ENCODE measurements at places on chromosomes 12 and 14.

GRCh38 chr14:22225516-22226140 is 363.4 kb downstream of the DAD1 start:
- DNase-seq, result no peak

GRCh38 chr12:100824476-100824875 is 29.9 kb downstream of the ANO4 start:
- DNase-seq, result no peak

- no peak for DNase-seq
Measured at GRCh38 chr14:63752449-63753169, 24.7 kb upstream of the SGPP1 start.

DNA sequence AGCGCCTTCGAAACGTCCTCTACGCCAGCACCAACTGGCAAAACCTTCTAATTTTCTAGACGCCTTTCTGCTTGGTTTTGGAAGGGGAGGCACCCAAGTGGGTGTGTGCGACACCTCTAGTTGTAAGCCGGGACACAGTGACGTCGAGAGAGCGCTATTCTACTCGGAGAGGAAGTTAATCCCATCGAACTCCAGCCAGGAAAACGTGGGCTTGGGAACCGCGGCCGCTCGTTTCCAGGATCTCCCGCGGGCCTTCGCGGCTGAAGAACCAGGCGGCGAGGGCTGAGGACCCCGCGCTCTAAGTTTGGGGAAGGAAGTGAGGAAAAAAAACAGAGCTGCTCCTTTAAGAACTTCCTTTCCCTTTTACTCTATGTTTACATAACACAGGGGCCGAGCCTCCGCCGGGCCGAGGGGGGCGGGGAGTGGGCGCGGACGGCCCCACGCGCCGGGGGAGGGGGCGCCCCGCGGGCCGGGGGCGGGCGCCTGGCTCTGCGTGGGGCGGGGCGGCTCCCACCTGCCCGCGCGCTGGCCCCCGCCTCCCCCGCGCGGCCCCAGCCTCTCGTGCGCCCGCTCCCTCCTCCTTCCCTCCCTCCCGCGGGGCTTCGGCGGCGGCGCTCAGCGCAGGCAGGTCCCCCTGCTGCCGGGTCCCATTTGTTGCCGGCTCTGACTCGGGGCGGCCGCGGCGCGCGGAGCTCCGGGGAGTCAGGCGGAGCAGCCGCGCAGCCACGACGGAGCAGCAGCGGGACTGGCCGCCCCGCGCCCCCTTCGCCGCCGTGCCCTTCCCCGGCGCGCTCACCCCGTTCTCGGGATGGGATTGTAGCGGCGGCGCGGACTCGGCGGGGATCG is at the start of gene PELI2:
PELI2 (plus strand) TSS at position 647 of the 846 bp plus-strand sequence. CDS start 250 bp downstream, outside the sequence.
- DNase-seq, result peak; percentile 81

DNA sequence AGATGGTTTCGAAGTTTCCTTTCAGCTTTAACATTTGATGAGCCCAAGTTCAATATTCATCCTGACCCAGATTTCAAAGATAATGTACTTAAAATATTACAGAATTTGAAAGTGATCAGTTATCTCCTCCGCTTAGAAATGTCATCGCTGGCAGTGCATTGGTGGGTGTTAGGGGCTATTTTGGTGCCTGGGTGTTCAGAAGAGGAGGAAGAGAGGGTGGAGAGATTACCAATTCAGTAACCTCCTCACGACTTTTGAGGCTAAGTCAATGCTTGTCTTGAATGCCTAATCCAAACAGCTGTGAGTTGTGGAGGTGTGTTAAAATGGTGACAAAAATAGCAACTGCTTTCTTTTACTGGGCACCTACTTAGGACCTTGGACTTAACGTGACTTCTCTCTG is 13.8 kb upstream of the DGLUCY start:
- DNase-seq, result no peak

DNA sequence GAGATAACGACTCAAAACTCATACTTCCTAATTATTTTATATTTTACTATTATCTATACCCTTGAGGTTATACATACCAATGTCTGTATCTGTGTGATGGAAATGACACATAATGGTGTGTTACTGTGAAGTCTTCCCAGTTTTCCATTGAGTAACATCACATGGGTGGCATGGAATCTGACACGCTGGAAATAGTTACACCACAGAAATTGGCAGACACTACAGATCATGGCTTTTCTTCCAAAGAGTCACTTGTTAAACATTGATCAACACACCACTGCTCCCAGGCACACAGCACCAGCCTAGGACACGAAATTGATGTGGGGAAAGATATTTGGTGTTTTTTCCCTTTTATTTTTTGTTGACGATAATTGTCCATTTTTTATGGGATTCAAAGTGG is 33.0 kb upstream of the VWF start:
- DNase-seq, result no peak

DNA sequence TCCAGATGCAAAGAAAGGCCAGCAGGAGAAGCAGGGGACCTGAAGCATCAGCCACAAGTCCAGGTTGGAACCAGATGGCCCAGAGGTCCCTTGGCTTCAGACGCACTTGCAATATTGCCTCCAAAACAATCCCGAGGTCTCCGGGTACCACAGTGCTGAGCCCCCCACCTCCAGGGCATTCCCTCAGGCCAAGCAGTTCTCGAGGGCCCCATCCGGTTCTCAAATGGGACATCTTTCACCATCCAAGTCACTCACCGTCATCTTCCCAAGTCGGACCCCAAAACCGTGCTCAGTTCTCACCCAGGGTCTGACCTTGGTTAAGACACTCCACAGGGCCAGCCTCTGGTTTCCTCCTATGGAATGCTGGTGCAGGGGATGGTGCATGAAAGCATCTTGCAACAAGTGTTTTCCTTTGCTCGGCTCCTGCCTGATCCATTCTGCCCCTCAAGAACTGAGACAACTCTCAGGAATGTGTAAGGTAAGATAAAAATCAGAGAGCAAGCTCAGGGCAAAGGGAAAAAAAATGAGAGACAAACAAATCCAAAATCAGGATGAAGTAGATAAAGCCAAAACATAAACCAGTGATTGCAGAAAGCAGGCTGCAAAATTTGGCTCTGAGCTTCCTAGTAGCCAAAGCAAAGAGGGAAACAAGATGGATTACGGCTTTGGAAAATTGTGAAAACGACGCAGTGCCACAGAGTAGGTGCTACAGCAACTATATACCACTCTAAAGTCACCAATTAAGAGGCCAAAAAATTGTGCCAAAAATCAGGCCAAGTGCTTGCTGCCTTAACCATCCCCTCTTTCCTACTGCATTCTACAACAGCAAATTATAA is 8.0 kb downstream of the NCOR2 start:
- no peak for DNase-seq

GRCh38 chr12:128734371-128734770 is 89.4 kb downstream of the SLC15A4 start:
- DNase-seq, result no peak

- no peak for DNase-seq
Measured at GRCh38 chr12:59282999-59283398, 312.8 kb upstream of the SLC16A7 start.

DNA sequence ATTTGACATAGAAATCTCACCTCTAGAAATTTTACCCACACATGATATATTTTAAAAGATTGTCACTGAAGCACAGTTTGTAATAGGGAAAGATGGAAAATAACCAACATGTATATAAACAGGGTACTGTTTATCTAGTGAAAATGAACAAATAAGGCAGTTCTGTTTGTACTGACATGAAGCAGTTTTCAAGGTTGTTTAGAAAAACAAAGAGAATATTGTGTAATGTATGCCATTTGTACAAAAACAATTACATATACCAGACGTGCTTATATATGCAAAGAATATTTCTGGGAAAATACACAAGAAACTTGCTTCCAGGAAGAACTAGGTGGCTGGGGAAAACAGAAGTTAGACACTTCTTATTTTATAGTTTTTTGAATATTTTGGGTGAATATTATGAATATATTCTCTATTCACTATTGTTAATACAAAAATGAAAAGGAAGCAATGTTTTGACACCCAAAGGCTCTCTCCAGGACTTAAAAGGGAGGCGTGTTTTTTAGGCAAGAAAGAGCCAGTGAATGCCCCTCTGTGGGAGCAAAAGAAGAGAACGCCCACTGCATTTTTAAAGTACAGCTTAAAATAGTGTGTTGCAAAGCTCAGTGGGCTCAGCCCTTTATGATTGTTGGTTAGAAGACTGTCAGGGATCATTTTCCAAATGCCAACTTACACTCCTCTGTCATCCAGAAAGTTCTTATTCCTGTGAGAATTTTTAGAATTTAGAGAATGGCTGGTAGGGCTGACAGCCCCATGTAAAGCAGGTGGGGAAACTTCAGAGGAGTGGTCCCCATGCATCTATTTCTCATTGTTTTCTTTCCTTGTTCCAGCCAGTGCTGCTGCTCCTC is 59.6 kb upstream of the FERMT2 start:
- DNase-seq, result no peak

- peak; percentile 9 for DNase-seq
Measured at GRCh38 chr12:132150780-132151144, 6.5 kb downstream of the NOC4L start.

DNA sequence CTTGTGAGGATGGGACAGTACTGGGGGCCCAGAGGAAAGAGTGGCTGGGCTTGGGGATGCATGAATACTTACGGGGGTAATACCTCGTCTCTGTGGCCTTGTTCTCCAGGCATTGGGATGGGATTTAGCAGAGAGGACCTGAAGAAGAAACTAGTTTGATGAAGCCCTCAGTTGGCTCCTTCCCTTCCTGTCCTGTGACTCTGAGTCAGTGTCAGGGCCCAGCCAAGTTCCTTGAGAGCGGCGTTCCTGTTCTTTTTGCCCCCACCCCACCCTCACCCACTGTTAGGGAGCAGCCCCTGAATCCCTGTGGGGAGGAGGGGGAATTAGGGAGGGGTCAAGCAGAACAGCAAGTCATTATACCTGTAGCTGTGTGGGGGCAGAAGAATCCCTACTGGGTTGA is 5.2 kb upstream of the LRP1-AS start:
- no peak for DNase-seq

GRCh38 chr12:11085419-11085818 is 6.7 kb downstream of the TAS2R43 start:
- no peak for DNase-seq

DNA sequence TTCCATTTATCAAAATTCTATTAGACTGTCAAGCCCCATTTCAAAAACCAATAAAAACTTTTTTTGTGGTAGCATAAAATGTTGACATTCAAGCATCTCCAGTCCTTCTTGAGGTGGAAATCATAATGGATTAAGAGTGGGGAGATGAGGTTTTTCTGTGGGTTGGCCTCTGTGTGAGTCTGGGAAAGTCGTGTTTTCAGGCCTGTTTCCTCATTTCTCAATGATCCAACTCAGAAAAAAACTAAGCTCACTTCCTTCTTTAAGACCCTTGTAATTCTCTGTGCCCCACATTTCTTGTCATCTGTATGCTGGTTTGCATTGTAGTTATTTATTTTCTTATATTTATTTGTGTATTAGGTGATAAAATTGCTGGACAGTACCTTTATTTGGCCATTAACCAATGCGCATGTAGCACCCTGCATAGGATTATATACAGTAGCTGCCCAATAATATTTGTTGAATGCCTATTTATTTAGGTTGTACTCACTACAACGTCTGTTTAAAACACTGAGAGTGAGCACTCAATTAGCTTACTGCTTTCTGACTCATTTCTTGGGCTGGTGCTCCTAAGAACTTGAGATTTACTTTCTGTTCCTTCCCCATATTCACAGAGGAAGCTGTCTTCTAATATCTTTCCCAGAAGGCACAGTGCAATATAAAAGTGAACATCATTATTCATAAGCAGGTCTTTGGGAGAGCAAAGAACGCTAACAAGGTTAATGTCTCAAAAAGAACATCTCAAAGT is 121.9 kb downstream of the DNAI7 start:
- DNase-seq, result no peak

GRCh38 chr14:96741151-96741977 is 55.8 kb upstream of the VRK1 start:
- peak; percentile 73 for DNase-seq

DNA sequence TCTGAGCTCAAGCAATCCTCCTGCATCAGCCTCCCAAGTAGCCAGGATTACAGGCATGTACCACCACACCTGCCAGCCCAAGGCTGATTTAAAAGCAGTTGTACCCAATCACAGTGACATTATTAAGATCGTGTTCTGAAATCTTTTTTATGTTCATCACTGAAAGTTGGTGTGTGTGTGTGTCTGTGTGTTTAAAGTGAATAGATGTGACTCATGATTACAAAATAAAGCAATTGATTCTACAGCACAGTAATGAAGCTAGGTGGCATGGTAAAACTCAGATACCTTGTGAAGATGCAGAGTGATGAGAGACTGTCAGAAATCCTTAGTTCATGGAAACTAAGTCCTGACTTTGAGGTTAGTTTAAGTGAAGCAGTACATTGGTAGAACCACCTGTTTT is 74.2 kb upstream of the ATP2B1 start:
- no peak for DNase-seq
